ENCODE measurements at places on chromosomes 13 and 19.

DNA sequence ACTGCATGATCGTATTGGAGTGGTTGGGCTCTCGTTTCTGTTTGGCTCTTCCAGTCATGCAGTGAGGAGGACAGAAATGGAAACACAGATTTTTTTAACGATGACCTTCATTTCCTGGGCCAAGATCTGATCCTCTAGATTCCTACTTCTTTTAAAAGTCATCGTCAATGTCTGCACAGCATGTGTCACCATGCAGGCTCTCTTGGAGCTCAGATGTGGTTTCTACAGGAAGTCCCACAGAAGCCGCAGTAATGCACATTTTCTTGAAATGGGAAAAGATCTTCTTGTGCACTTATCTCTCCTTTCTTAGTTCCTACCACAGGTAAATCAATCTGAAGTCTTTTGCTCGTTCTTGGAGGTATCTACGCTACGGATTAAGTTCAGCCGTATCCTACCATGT, 626.9 kb downstream of the EFNB2 start:
- DNase-seq, result no peak

DNA sequence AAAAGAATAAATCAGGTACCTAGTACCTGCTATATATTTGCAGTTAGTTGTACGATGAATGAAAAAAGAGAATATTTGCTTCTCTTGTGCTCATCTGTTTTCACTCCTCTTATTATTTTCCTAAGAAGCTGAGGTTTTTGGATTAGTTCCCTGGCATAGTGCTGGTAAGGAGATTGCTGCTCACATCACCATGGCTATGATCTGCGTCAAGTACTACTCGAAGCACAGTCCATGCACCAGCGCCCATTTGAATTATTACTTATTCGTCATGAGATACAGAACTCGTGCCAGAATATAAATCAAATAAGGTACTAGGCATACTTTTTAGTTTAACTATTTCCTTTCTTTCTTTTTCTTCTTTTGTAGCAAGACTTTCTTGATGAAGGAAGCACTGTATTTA, 7.1 kb downstream of the SERTM1 start:
- DNase-seq, result no peak

DNA sequence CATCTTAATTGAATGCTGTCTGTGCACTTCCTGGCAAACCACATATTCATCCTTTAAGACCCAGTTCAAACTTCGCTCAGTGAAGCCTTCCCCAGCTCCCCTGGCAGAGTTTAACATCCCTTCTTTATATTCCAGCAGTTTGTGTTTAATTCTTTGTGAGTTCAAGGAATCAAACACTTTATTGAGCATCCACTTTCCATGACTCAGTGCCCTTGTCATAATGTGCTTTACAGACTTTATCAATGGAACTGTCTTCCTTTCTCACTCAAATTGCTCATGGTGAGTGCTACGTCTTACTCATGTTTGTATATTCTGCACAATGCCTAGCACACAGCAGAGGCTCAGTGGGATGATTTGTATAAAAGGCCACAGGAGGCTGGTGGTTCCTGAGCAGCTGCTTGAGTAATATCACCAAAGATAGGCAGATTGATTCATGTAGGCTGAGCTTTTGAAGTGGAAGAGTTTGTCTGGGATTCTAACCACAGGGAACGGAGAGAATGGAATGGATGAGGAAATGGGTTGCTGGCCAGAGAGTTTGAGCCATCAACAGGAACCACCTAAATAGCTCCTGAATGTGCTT, 44.2 kb downstream of the SERTM1 start:
- DNase-seq, result no peak

DNA sequence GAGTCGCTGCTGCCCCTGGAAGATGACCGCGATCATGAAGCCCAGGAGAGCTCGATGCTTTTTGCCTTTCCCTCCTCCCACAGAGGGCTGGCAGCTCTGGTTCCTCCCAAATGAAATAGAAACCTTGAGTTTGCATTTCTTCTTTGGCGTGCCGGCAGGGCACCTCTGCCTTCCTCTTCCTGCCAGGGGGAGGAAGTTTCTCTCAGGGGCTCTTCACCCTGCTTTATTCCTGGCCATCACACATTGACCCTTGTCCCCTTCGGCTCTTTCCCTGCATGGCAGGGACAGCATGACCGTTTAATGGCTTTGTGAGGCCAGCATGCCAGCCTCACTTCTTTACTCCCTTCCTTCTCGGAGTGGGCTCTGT, 47.9 kb downstream of the ACTN4 start:
- no peak for DNase-seq

GRCh38 chr13:21748166-21748565, 77.3 kb downstream of the FGF9 start:
- DNase-seq, result no peak
